ENCODE measurements at places on chromosomes 3 and 15. TPM values are rescaled to one million over a fixed set of nuclear protein-coding genes. Genes with fewer than 3 reads are reported as not detected.

LRRC49 gene
- total RNA-seq, result 16.8 TPM

DZIP1L gene
- 21.4 TPM for total RNA-seq

CYFIP1 gene
- 144 TPM for total RNA-seq

MUSTN1 gene
- total RNA-seq, result not detected

DNA sequence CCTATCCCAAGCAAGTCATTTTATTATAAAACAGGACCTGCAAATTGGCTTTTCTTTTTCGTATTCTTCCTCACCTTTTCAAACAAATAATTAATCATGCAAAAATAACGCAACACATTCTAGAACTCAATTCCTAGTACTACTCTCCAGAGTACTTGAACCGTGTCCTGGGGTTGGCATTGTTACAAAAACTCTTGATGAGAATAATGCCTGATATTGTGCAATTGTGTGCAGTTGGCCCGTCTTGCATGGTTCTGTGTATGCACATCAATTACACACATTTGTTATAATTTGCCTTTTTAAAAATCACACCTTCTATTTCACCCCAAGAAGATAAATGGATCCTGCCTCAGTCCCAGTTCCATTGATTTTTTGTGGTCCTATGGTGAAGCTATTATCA, 205.4 kb downstream of the EPHB1 start:
- no peak for DNase-seq

DNA sequence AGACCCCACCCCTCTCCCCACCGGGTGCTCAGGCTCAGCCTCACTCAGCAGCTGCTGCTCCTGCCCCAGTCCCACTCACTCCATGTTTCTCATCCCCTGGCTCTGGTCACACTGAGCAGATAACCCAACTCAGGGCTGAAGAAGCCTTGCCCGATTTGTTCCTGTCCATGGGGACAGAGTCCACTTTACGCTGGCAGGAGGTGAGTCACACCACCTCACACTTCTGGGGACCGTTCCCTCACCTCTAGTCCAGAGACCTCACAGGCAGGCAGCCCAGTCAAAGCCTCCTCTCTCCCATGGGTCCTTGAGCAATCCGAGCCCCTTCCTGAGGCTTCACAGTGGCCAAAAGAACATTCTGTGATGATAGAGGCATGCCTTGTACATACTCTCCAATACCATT, 1.4 kb downstream of the CIDEC start:
- no peak for DNase-seq

DNA sequence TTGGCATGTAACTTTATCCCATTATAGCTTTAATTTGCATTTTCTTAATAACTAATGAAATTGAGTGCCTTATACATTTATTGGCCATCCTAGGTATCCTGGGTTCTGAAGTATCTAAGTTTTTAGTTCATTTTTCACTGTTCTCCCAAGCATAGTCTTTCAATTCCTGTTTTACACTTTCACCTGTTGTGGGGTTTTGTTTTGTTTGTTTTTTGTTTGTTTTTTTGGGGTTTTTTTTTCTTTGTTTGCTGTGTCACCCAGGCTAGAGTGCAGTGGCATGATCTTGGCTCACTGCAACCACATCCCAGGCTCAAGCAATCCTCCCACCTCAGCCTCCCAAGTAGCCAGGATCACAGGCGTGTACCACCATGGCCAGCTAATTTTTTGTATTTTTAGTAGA, 83.1 kb upstream of the GADL1 start:
- no peak for DNase-seq

DNA sequence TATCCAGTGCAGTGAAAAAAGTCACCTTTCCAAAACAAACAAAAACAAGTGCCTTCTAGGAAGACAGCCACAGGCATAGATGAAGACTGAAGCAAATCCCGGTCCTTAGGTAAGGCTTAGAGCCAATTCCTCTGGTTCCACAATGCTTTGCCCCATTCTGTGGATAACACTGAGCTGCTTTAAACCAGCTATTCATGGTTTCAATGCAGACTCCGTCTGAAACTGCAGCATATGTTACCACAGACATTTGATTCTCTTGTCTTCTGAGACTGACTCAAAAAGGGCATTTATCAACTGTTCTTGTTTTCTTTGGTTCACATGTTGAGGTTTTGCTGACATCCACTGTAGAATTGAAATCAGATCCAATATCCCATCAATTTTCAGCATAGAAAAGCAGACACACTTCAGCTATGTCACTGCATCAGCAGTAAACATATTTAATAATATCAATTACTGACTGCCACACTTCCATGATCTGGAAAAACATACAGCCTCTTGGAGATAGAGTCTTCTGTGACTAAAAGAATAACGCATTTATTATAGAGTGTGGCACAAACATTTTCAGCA, 659.3 kb downstream of the ROBO2 start:
- no peak for DNase-seq

GRCh38 chr3:72379500-72380187, 468.6 kb downstream of the SHQ1 start:
- DNase-seq, result no peak

GRCh38 chr3:58487140-58487886, 4.6 kb upstream of the KCTD6 start:
- DNase-seq, result peak; percentile 62

DNA sequence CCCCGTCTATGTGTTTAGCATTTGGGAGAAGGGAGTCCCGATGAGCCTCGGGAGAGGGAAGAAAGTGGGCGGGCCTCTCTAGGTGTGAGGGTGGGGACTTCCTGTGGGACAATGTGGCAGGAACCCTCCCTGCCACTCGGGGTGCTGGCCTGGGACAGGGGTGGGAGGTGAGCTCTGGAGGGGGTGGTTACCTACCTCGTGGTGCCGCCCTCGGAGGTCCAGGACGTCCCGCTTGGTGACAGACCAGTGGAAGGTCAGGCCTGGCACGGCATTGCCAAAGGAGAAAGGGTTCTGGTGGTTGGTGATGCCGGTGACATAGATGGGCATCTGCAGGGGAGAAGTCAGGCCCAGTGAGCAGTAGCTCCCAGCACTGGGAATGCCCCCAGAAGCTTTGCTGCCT, 83.5 kb downstream of the NUP210 start:
- no peak for DNase-seq

- DNase-seq, result no peak
These were observed 41.8 kb downstream of the ANP32A start for GRCh38 chr15:68778876-68779275.

DNA sequence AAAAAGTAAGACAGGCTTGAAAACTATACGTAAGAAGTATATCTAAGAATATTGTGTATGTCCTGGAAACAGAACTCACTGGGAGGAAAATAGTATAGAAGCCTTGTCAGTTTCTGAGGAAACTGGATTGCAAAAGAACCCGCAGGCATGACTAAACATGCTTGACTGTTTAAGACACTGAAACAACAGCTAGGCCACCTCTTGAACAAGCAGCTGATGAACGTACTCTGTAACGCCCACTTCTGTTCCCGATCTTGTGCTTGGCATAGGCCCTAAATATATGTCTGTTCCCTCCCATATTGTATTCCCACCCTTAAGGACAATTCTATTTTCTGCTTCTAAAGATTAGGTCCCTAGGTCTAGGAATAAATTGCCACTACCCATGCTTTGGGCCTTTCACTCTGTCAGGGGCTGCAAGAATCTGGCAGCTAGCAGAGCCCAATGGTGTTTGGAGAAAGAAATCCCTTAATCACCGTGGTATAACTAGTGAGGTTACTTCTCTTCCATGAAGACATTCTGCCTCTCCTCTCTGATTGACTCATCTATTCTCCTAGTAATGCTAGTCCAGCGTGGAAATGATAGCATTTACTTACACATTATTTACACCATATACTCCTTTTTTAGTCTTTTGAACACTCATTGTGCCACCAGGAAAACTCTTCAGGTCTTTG, 46.2 kb downstream of the CD200 start:
- peak; percentile 92 for DNase-seq

- DNase-seq, result no peak
These were observed 8.7 kb upstream of the NDUFB4 start for GRCh38 chr3:120587332-120587975.

- no peak for DNase-seq
These were observed 28.3 kb upstream of the GALNT15 start for GRCh38 chr3:16146015-16146730.

GRCh38 chr15:101035611-101036010, 116.5 kb downstream of the LRRK1 start:
- no peak for DNase-seq

DNA sequence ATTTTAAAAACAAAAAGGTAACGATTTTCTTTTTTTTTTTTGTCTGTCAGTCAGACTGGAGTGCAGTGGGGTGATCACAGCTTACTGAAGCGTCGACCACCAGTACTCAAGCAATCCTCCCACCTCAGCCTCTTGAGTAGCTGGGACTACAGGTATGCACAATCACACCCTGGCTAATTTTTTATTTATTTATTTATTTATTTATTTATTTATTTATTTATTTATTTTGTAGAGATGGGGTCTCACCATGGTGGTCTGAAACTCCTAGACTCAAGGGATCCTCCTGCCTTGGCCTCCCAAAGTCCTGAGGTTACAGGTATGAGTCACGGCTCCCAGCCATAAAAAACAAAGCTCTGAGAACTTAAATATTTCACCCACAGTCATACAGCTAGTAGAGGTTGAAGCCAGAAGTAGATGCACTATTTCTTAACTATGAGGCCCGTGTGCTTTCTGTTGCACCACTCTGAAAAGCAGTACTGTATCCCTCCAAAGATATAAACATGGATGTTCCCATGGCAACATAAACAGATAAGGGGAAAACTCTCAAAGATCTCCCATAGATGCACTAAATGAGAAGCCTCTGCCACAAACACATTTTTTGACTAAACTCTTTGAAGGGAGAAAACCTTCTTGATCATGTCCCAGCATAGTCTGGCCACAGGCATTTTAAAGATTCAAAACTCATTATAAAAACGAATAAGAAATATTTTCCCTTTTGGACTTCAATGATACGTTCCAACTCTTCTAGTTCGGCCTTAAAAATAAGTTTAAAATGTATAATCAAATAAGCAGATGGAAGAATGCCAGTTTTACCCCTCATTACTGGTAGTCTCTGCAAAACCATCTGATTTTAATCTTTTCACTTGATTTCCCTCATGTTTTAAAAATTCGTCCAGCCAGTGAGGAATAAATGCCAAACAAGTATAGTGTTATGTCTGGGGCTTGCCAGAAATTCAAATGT, 162.3 kb upstream of the ARHGEF26 start:
- no peak for DNase-seq

DNA sequence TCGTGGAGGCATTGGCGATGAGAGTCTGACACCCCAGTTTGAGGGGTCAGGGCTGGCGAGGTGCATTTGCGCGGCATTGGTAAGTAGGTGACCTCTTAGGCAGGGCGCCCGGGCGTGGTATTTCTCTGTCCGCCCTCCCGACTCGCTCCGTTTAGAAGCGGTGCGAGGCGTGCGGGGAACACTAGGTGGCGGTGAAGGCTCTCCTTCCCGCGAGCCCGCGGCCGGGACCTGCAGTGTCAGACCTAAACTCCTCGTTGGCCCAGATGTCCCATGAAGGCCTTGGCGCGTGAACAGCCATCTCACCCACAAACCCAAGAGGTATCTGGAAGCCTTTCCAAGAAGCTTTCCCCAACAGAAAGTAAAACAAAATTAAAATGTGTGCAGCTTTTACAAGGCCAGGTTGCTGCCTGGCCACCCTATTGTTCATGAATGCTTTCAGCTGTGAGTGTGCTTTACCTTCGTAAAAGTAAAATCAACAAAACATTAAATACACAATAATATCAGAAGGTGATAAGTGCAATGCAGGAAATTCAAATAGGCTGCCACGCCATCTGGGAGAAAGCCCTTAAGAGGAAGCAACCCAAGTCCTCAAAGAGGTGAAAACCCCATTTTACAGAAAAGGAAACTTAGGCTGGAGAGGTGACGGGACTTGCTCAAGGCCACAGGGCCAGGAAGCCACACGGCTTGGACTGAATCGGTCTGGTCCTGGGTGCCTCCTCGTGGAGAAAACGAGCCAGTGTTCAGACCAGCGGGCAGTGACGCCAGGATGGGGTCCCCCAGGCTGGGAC, 120.3 kb downstream of the ETFA start:
- DNase-seq, result peak; percentile 62

- no peak for DNase-seq
These were observed 589 bp downstream of the ANAPC13 start for GRCh38 chr3:134485075-134485717.

DNA sequence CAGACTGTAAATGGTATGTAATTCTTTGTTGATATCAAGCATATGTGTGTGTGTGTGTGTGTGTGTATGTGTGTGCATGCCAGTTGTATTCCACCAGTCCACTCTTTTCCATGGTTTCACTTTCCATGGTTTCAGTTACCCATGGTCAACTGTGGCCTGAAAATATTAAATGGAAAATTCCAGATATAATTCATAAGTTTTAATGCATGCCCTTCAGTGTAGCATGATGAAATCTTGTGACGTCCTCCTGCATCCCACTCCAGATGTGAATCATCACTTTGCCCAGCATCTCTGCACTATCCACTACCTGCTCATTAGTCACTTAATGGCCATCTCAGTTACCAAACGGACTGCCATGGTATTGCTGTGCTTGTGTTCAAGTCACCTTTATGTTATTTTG, 215.9 kb downstream of the GBE1 start:
- DNase-seq, result peak; percentile 54

- peak; percentile 77 for DNase-seq
These were observed 1.7 kb downstream of the RAB11A start for GRCh38 chr15:65870889-65871533.

DNA sequence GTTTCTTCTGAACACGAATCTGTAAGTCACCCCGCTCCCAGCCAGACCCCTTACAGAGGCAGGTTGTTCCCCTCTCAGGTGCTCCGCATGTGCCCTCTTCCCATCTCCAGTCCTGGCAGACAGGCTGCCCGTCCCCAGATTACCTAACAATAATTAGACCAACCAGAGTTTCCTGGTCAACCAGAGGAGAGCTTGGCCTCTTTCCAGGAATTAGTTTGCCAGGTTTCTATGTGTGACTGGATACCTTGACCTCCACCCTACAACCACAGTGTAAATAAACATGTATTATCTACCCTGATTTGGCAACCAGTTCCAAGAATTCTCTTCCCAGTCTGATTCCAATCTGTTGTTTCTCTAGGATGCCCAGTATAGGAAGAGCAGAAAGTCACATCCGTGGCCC, 178.0 kb upstream of the UMPS start:
- DNase-seq, result peak; percentile 4

DNA sequence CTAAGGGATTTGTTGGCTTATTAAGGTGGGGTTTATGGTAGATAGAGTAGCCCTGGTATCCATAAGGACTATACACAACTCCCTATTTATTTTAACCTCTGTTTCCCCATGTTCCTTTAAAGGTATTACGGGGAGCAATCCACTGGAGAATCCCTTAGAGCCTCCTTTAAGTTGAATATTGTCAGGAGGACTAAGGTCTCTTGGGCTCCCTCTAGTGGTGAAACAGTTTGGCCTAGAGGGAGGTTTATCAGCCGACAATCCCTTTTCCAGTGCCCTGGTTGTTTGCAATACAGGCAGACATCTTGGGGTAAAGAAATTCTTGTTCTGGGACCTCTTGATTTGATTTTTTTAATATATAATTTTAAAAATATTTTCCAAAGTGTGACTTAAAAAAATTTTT, 12.9 kb downstream of the OPA1 start:
- peak; percentile 65 for DNase-seq

All from IMR-90 (cell line).